ENCODE measurements at places on chromosomes 7 and 10.
A peak's percentile ranks its signal among the peaks of the same experiment; 100 is the strongest.

DNA sequence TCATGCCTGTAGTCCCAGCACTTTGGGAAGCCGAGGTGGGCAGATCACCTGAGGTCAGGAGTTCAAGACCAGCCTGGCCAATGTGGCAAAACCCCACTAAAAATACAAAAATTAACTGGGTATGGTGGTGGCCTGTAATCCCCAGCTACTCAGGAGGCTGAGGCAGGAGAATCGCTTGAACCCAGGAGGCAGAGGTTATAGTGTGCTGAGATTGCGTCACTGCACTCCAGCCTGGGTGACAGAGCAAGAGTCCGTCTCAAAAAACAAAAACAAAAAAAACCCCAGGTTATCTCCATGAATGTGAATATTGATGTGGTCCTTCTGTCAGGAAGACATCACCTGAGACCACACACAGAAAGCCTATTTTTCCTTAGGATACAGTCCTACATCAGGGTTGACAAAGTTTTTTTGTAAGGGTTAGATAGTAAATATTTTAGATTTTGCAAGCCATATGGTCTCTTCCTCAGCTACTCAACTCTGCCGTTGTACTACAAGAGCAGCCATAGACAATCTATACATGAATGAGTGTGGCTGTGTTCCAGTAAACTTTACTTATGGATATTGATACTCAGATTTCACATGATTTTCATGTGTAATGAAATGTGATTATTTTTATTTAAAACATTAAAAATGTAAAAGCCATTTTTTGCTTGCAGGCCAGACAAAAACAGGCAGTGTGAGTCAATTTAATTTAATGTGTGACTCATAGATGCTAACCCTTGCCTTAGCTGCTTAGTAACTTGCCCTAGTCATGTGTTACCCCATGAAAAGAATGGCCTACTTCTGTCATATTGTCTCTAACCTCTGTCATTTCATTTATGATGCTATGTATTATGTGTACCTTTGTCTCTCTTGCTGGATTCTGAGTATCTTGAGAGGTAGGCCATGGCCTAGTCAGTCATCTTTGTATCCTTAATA, 78.1 kb downstream of the TPST1 start:
- DNase-seq: no peak

- no peak for DNase-seq
Measured at GRCh38 chr7:15795393-15795792, 108.9 kb upstream of the MEOX2 start.

DNA sequence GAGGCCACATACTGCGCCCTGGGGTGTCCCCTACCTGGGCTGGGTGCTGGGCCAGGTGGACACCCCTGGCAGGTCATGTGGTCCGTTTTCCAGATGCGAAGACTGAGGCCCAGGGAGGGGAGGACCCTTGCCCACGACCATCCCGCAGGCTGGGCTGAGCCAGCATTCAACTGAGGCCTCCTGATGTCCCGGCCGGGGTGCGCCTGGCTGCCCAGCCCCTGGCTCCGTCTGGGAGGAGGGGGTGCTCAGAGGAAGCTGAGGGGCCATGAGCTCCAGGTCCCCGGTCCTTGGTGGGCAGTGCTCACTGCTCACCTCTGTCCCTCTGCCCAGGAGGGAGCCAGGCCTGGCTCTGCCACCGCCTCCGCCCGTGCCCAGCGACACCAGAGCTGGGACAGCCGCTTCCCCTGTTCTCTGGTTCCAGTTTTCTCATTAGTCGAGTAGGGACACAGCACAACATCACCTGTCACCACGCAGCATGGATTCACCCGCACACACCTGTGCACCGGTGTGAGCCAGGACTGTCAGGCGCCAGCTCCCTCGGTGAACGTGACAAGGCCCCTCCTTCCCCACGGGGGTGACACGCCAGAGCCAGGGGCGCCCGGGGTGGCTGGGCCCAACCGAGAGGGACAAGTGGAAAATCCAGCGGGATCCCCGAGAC, 139.7 kb downstream of the ELFN1 start:
- DNase-seq: no peak

DNA sequence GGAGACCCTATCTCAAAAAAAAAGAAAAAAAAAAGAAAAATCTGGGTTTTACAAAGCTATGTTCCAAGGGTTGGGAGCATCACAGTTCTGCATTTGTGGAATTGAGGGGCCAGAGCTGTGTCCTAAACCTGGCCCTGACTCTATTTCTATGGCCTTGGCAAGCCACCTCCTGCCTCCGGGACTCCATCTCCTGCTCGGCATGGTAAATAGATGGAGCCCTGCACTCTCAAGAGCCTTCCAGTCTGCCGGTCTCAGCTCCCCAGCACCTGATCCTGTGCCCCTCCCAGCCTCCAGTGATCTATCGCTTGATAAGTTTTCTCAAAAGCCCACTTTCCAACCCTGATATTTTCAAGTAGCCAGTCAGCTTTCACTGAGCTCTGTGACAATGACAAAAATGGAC, 43.0 kb downstream of the KCNH2 start:
- no peak for DNase-seq

GRCh38 chr10:78597796-78598555, 470.8 kb upstream of the ZMIZ1 start:
- DNase-seq: no peak

GRCh38 chr7:114450431-114450830, 35.8 kb downstream of the FOXP2 start:
- DNase-seq: no peak

GRCh38 chr10:68023292-68023691, 51.8 kb downstream of the HERC4 start:
- no peak for DNase-seq

DNA sequence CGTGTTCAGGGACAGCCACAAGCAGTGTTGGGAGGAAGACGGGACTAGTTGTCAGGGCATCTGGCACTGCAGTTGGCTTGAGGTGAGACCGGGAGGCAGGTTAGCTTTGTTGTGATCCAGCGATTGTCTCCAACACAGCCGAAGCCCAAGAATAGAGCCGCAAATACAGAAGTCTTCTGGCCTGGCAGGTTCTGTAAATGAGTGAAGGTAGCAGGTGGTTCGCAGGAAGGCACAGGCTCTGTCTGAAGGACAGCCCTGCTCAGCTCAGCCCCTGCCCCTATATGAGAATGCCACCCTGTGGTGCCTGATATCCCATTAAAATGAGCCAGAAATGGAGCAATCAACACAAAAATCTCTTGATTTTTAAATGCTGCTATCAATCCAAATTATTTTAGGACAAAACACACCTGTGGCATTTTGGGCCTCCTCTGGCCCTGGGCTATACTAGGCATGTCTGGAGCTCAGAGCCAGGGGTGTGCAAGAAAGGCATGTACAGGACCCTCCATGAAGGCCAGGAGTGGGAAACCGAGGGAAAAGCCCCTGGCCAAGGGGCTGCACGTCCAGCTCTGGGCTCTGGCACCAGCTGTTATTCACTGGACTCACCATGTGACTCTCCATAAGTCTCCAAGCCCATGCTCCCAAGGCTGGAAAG, 11.2 kb upstream of the C10orf71 start:
- DNase-seq: no peak

DNA sequence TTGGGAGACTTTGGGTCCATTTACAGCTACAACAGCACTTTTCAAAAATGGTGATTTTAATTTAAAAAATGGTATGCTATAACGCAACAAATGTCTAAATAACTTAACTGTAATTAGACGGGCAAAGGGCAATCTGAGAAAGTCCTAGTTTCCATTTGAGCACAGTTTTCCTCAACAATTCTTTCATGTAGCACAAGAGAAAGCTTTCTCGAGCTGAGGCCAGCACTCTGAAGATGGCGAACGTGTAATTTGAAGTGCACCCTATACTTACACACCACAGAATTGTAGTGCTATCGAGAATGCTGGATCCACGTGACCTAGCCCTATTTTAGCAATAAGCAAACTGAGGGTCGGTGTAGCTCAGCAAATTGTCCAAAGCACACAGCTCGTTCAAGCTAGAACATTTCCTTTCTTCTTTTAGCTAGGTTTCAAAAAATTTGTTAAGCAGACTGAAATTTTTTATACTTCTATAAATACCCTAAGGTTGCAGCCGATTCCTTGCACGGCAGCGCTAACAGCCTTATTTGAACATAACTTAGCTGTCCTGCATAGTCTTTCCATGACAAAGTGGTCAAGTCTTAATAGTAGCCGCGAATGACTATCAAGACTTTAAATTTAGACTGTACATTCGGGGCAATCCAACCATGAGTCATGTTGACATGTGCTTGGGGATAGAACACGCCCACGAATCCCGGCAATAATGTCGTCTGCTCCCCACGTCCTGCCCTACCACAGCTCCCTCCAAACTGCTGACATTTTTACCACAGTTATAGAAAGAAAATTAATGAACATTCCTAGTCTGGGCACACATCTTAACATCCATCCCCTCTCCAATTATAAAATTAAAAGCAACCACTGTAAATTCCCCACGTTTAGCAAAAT, 10.0 kb downstream of the KLF6 start:
- DNase-seq: no peak

DNA sequence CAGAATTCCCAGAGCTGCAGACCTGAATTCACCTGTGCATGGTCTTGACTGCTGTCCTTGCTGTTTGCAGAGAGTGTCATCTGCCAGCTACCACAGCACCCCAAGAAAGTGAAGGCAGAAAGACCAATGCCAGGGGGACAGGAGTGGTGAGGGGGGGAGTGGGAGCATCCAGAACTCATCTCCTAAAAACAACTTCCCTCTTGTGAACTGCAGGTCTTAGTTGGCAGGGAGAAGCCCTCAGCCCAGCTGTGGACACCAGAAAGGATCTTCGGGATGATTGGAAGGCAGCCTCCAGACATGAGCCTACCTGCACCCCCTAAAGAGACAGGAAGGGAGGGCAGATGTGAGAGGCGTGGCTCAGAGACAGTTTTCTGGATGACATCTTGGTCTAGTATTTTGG, 615.8 kb upstream of the MGMT start:
- DNase-seq: no peak

DNA sequence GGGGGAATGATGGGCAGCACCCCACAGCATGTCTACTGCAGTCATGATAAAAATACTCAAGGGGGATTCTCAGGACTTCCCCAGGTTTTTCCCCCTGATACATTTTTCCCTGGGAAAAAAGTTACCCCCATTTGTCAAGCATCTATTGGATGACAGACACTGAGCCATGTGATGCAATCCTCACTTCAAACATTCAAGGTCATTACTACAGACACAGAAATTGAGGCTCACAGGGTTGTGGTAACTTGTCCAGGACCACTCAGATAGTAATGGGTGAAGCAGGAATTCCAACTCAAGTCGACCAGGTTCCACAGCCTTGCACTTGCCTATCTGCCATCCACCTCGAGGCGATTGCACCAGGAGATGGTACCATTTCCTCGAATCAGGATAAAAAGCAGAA, 31.7 kb downstream of the PPP1R3C start:
- DNase-seq: no peak

DNA sequence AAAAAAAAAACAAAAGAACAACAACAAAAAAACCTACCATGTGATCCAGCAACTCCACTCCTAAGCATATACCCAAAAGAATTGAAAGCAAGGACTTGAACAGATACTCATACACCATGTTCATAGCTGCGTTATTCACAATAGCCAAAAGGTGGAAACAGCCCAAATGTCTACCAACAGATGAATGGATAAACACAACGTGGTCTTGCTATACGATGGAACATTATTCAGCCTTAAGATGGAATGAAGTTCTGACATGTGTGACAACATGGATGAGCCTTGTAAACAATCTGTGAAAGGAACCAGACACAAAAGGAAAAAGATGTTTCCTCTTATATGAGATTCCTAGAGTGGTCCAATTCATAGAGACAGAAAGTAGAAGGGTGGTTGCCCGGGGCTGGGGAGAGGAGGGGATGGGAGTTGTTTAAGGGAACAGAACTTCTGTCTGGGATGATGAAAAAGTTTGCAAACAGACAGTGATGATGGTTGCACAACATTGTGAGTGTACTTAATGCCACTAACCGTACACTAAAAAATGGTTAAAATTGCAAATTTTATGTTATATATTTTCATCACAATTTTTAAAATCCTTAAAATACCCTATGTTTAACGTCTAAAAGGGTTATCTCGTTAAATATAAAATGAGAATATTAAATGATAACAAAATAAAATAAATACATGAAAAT, 11.6 kb downstream of the CLEC2L start:
- no peak for DNase-seq

DNA sequence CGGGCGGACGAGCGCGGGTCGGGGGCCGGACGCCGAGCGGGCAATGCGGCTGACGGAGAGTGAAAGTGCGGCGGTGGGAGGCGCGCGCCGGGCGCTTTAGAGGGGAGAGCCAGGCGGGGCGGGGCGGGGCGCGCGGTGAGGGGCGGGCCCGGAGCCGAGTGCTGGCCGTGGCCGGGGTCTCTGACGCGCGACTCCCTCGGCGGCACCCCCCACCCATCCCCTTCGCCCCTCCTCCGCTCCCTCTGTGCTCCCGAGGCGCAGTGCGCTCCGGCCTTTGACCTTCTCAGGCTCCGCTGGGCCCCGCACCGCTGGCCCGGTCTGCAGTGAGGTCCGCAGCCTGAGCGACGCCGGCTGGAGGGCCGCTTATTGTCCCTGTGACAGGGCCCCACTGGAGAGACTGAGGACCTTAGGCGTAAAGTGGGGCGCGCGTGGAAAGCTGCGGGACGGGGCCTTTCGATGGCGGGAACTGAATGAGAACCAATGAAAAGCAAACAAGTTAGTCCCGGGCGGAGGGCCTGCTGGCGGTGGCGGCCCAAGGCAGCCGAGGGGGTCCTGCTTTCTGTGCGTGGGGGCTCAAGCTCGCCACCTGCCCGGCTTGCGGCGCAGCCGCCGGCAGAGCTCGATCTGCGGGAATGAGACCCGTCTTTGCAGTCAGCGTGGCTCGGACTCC, at the start of gene CXCL12:
CXCL12 (minus strand) TSS at position 72 of the 670 bp plus-strand sequence. CDS start 92 bp downstream, outside the sequence.
- DNase-seq: peak; percentile 42

DNA sequence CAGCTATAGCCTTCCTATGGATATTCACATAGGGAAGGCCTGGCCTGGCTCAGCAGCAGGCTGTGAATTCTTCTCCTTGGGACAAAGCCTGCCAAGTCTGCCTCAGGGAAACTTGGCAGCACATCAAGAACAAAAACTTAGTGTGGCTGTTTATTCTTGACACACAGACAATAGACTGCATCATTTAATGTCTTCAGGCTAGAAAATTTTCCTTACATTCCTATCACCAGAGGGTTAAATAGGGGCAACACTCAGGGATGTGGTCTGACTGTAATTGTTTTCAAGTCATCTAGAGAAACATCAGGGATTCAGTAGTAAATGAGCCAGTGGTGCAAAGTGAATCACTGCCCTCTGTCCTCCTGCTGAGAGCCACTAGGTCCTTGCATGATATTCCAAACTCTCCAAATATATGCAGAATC, 137.3 kb downstream of the SEMA3C start:
- no peak for DNase-seq

GRCh38 chr7:24227603-24228359, 56.2 kb upstream of the NPY start:
- no peak for DNase-seq

GRCh38 chr10:131898061-131898460, 2.7 kb upstream of the PPP2R2D start:
- no peak for DNase-seq

- DNase-seq: no peak
Measured at GRCh38 chr10:124700293-124701037, 43.7 kb downstream of the FAM53B start.

GRCh38 chr7:143460271-143460979, 17.2 kb downstream of the TAS2R60 start:
- no peak for DNase-seq

DNA sequence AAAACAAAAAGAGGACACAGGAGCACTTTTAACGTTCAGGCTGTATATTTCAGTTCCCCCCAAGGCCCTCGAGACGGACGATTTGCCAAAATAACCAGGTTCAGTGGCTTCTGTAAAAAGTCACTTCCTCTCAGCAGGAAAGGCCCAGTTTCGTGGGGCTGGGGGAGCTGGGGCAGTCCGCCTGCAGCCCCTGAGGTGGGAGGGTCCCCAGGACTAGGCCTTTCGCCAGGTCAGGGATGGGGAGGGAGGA, 28.8 kb downstream of the WDR86 start:
- DNase-seq: no peak

GRCh38 chr10:3407208-3407607, 234.6 kb upstream of the PITRM1 start:
- DNase-seq: no peak
